Activated gamma-delta T cell treated with Interleukin-2 at 50 U/mL for 16 hours (primary cell): ENCODE measurements at places on chromosomes 13 and 19.

DNA sequence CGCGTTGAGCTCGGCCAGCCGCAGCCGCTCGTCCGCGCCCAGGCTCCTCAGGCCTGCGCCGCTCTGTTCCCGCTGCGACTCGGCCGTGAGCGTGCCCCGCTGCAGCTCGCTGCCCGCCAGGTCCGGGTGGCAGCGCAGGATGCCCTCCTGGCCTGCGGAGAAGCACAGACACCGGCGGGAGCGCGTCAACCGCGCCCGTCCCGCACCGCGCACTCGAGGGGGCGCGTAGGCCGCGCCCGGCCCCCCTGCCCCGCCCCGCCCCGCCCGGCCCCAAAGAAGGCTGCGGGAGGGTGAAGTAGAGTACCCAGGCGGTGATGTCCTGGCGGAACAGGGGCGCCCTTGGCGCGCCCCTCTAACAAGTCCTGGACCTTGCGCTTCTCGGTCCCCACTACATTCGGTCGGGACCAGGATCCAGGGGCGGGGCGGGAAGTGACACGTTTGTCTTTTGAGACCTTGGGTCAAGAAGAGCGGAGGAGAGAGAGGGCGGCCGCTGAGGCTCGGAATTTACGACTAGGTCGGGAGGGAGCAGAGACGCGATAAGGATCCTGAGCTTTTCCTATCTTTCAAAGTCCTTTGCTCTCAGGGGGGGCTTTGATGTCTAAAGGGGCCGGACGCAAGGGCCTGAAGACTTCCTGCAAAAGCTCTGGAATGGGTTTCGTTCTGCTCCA, 9.3 kb upstream of the CDX2 start:
- DNase-seq: no peak

- DNase-seq: no peak
Measured at GRCh38 chr19:45972081-45972946, 1.4 kb downstream of the NOVA2 start.

DNA sequence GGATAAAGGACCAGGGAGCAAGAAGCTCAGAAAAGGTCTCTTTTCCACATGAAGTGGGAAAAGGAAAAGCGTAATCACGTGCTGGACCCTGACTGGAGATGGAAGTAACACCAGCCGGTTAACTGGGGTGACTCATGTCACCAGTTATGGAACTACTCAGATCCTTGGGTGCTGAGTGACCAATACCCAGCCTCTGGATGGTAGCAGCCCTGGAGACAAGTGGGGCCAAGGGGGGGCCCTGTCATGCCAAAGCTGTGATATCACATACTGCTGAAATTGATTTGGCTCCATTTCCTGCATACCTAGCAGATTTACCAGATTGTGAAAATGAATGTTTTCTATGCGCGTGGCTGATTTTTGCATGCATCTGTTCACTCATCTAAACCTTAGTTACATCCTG, 158.9 kb downstream of the ZIC5 start:
- no peak for DNase-seq

GRCh38 chr13:26989957-26990713, 181.5 kb downstream of the USP12 start:
- no peak for DNase-seq

DNA sequence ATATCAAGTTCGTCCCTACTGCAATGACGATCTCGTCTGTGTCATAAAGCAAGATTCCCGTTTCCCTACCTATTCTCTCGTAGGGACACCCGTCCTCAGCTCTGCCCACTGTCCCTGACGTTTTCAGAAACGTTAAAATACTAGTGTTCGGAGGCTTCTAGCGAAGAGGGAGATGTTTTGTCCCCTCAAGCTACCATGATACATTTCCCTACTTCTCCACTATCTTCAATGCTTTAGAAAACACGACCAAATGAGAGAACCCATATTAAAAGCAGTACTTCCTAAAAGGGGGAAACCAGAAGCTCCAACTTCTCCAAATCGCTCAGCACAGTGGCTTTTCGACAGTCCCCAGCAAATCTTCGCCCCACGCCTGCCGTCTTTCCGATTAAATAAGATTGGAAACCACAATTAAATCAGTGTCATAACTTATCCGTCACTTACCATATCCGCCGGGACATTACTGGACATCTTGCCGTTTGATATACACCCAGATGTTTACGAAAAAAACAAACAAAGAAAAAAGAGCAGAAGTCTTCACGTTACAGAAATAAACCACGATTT, 1.3 kb downstream of the UBL3 start:
- peak; percentile 13 for DNase-seq

- no peak for DNase-seq
Measured at GRCh38 chr13:32582281-32582680, 4.0 kb upstream of the PDS5B start.

- DNase-seq: no peak
Measured at GRCh38 chr13:42318570-42318969, 46.6 kb downstream of the AKAP11 start.

DNA sequence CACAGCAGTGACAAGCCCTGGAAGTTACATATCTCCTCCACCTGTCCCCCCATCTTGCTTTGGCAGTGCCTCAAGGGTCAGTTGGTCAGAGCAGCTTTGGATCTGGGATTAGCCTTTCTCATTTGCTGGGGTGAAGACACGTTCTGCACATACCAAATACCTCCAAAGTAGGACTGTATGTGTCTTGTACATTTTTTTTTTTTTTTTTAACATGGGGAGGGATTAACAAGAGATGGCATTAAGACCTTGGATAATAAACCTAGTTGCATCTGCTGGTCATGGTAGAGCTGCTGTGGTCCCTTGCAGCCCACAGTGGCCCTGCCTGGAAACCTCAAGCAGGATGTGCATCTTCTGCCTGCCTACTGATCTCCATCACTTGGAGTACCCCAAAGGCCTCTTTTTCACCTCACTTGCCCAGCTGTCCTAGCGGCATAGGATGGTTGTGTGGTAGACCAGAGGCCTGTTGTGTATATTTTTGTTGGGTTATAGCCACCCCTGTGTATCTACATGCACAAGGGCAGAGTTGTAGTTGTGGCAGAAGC, 2.5 kb downstream of the RPS19 start:
- DNase-seq: no peak

DNA sequence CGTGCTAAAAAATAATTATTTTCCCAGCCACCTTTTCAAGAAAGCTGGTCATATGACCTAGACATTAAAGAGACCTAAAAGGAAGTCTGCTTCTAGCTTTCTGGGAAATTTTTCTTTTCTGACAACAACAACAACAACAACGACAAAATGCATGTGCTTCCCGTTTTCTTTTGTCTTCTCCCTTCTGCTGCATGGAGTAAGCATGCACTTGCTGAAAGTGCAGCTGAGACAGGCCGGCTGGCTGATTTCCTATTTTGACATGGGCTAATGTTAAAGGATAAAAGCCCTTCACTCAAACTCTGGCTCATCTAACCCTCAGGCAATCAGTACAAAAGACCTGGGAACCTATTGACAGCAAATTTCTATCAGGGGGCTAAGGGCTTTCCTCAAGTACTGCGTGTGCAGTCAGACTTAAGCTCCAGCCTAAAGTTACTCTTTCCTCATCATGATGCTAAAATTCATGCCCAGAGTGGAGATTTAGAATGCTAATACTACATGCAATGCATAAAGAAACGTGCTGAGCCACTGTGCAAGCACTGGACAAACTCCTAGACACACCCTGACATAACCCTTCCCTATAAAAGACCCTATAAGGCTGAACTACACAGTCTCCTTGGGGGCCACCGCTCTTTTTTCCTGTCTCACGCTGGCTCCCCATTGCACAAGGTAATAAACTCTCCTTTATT, 811.1 kb downstream of the UQCRFS1 start:
- no peak for DNase-seq

- no peak for DNase-seq
Measured at GRCh38 chr13:73661687-73662425, 472.3 kb downstream of the KLF12 start.

GRCh38 chr13:44713788-44714469, 137.8 kb upstream of the TSC22D1 start:
- DNase-seq: no peak

DNA sequence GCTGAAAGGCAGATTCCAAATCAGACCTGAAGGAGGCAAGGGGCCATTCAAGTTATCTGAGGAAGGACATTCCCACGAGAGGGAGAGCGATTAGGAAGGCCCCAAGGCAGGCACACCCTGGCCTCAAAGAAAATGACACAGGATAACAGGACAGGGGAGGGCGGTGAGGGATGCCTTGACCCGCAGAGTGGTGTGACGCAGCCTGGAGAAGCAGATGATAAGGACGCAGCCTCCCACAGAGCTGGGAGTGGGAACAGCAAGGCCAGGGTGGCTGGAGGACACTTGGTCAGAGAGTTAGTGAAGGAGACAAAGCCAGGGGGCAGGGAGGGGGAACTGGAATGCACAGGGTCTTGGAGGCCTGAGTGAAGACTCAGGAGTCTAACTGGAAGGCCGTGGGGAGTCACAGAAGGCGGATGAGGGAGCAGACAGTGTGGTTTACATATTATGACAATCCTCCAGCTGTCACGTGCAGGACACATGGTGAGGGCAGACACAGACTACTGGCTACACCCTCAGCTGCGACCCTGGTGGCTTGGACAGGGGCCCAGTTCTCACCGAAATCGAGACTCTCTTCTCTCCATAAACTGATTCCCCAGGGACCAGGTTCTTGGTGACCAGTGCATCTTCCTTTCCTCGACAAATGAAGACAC, 5.8 kb upstream of the DYRK1B start:
- DNase-seq: no peak

GRCh38 chr13:79637133-79637763, 156.3 kb downstream of the NDFIP2 start:
- no peak for DNase-seq

DNA sequence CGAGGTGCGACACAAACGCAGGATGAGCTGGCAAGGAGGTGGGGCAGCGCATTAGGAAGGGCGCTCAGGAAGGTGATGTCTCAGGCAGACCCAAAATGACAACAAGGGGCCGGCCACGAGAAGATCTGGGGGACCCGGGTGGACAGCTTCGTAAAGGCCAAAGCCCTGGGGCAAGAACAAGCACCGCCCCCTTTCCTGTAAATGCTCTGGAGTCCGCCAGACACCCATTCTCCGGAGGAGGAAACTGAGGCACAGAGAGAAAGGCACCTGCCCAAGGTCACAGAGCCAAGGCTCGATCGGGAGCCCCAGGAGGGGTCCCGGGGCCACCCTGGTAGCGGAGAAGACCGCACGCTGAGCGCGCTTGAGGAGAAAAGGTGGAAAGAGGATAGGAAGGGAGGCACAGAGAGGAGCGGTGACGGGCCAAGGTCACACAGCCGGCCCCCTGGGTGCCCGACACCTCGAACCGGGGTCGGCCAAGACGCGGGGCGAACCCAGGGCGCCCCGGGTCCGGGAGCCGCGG, 571 bp downstream of the SAFB2 start:
- DNase-seq: peak; percentile 17

- no peak for DNase-seq
Measured at GRCh38 chr13:109114162-109114561, 484.8 kb downstream of the MYO16 start.

DNA sequence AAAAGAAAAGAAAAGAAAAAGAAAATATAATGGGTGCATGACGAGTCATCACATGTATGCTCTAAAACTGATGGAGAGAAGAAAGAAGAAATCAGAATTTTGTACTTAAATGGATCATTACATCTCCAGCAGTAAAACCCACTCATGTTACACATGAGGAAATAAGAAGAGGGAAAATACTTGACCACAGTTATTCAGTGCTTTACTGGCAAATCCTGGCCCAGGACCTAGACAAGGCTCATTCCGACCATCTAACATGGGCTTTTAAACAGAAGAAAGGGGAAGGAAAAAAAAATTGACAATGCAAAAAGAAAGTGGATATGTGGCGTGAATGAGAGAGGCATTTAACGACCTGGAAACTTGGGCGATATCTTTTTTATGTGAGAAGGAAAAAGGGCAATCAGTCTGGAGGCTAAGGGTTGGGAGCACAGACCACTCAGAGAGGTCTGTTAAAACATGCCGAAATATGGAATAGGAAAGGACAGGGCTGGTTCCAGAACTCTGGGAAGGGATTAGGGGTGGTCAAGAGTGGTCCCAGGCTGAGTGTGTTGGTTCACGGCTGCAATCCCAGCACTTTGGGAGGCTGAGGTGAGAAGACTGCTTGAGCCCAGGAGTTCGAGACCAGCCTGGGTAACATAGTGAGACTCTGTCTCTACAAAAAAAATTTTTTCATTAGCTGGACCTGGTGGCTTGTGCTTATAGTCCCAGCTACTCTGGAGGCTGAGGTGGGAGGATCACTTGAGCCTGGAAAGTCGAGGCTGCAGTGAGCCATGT, 1.6 kb downstream of the SIGLECL1 start:
- DNase-seq: no peak

GRCh38 chr19:32691291-32691951, at the start of gene NUDT19:
TSS of gene NUDT19 (plus strand) at chr19:32691821. CDS start at chr19:32691961, 140 bp downstream.
- DNase-seq: peak; percentile 70

DNA sequence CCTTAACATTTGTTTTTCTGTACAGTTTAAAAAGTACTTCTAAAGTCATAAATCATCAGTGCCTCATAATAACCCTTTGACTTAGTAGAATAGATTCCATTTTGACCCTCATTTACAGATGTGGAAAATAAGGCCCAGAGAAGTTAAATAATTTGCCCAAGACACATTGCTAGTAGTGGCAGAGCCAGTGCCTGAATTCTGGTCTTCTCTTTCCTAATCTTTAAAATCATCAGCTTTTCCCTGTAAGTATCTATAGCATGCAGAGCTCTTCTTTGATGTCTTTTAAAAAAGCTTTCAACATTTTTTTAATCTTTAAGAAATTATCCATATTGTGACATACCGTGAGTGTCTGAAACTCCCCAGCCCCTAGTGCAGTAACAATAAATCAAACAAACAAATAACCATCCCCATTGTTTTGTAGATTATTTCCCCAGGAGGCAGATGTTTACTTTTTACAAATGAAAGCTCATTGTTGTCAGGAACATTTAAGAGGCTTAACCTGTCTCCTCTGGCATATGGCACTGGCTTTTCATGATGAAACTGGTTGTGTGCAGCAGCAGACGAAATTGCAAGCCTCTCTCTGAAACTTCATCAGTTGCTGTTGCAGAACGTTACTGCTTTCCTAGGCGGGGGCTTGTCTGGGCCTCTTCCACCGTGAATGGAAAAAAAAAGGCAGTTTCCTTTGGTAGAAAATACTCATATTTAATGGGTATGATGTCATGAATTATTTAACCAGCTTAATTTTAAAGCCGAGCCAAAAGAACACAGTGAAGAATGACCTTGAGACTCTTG, 31.7 kb upstream of the PCDH8 start:
- DNase-seq: no peak

- no peak for DNase-seq
Measured at GRCh38 chr13:73038064-73038463, 20.7 kb upstream of the KLF5 start.

DNA sequence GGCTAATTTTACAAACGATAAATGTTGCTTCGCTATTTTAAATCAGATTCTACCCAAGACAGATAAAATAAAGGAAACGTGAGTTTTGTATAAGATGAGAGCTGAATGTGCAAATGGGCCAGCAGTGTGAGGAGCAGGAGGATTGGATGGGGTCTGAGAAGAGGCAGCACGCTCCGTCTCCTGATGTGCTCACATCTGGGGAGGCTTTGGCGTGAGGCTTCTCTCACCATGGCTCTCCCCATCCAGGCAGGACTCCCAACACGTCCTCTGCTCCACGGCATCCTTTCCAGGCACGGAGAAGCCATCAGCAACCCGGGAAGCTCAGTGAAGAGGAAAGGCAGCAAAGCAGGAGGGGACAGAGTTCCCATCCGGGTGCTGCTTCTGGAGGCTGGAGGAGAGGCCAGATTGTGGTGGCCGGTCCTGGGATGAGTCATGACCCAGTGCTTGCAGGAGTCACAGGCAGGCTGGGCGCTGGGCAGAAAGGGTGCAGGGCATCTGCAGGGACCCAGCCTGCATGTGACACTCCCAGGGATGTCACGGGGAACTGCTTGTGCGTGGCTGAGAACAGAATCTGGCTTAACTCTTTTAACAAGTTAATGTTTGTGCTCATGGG, 47.5 kb downstream of the ZNF536 start:
- no peak for DNase-seq

GRCh38 chr19:38139122-38139521, 84.9 kb downstream of the DPF1 start:
- no peak for DNase-seq
